Activated CD4-positive, alpha-beta T cell treated with anti-CD3 and anti-CD28 coated beads, Interleukin-2, amount 50 U/mL, for 48 hours (primary cell): ENCODE measurements at places on chromosomes 1 and 21.

GRCh38 chr1:229093609-229094336 lies 177.1 kb upstream of the RAB4A start:
- DNase-seq, result no peak

DNA sequence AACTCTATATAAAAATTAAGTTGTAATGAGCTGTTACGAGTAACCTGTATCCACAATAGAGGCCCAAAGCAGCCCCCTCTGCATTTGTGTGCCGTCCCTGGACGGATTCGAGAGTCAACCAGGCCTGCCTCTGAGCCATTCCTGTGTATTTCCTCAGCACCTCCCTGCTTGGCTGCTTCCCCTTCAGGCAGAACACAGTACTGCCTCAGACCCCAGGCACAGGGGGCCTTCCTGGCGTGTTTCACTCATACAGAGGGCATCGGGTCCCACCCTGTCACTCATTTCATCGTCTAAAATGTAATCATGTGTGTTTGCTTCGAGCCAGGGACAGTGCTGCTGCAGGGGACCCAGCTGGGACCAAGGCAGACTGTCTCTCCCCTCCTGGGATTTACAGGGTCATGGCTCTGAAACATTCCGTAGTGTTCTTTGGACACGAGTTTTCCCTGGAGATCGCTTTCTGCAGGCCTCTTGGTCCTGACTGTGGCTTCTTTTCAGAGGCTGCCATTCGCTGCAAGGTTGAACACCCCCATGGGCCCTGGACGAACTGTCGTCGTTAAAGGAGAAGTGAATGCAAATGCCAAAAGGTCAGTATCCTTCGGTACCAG lies 19.4 kb downstream of the LGALS8 start:
- DNase-seq, result no peak

DNA sequence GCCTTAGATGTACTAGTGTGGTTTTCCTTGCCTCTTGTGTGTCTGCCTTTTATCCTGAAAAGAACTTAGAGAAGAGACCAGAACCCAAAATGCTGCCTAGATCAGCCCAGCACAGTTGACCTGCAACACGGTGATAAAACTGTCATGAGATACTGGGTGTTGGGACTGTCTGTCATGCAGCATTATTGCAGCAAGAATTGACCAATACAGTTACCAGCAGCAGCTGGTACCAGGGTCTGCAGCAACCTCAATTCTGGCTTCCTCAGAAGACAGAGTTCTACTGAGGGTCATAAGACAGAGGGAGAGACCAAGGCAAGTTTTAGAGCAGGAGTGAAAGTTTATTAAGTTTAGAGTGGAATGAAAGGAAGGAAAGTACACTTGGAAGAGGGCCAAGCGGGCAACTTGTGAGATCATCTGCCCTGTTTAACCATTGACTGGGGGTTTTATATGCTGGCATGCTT lies 182.0 kb downstream of the DYRK1A start:
- DNase-seq, result no peak

DNA sequence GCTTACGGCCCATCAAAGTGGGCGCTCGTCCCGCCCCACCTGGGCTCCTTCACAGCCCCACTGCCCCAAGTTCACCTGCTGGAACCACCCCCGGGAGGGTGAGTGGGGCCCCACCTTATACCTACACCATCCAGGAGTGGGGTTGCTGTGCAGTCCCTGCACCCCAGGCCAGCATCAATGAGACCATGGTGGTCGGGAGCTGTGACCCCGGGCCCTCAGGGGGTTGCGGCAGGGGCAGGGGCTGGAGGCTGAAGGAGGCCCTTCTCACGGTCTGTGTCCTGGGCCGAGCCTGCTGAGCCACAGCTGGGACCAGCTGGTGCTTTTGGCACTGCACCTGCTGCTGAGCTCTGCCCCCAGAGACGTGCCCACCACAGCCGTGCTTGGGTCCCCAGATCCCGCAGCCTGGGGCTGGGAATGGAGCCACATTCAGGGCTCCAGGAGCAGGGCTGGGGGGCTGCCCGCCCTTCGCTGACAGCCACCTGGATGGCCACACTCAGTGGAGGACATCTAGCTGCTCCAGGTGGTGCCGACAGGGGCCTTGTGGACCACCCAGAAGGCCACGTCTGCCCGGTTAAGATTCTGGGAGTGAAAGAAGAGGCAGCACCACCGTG lies 17.4 kb downstream of the ACTRT2 start:
- DNase-seq, result no peak

DNA sequence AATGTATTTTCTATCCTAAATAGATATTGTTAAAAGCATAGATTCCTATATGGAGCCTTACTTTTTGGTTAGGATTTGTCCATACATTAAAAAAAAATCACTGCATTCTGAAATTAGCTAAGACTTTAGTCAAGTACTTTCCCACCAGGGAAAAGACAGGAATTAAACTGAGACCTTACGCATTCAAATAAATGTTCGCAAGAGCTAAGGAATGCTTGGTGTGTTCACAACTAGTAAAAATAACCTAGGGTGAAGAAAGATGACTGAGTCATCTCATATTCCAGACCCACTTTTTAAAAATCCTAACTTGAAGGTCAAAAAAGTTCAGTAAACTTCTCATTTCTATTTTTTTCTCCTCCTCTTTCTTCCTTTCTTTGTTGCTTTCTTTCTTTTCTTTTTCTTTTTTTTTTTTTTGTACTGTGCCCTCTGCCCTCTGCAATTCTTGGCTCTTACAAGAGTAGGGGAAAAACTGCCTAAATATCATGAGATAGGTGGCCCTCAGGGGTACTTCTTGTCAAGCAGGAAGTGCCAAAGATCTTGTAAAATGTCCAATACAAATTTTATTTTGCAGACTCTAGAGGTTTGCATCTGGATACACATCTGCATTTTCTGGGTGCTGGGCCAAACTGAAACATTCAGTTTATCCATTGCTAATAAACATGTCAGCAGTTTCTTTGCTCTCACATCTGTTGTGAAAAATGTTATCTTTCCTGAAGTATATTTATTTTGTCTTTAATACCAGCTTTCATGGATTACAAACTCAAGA lies 121.4 kb upstream of the GORAB start:
- no peak for DNase-seq

GRCh38 chr1:63545780-63546179 lies 22.5 kb downstream of the EFCAB7 start:
- no peak for DNase-seq

GRCh38 chr1:24481843-24482610 lies 20.6 kb upstream of the RCAN3 start:
- no peak for DNase-seq

- DNase-seq, result no peak
These were observed 42.9 kb downstream of the IER5 start for GRCh38 chr1:181131255-181131941.

DNA sequence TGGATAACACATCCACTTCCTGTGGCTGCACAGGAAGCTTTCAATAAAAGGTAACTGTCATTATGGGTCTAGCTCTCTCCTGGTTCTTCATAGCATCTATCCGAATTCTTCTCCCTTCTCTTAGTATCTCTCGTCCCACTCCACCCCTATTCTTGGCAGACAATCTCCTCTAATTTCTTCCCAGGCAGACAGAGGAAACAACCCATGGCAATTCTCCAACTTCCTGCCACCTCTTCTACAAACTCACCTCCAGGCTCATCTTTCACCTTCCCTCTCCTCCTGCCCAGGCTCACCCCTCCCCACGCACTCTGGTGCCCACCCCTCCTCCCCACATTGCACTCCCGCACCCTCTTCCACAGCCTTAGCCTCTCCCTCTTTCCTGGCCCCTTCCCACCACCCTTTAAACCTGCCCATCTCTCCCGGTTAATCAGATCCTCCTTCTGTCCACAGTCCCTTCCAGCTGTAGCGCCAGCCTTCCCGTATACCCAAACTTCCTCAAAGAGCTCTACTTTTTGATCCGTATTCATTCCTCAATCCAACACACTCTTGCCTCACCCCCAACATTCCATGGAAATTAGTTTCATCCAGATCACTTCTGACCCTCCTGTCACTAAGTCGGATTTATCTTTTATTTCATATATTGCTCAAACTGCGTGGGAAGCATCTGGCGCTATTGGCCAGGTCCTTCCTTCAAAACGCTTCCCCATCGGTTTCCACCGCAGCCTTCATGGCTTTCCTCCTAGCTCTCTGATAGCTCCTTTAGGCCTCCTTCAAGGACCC lies 25.9 kb downstream of the SHISA4 start:
- DNase-seq, result no peak

GRCh38 chr1:232628335-232629249 lies 1.3 kb downstream of the SIPA1L2 start:
- no peak for DNase-seq

- no peak for DNase-seq
These were observed 355.6 kb upstream of the ST6GALNAC5 start for GRCh38 chr1:76511558-76512179.

GRCh38 chr1:187053876-187054275 lies 225.1 kb downstream of the PLA2G4A start:
- no peak for DNase-seq
